ENCODE measurements at places on chromosomes 3 and 15.

DNA sequence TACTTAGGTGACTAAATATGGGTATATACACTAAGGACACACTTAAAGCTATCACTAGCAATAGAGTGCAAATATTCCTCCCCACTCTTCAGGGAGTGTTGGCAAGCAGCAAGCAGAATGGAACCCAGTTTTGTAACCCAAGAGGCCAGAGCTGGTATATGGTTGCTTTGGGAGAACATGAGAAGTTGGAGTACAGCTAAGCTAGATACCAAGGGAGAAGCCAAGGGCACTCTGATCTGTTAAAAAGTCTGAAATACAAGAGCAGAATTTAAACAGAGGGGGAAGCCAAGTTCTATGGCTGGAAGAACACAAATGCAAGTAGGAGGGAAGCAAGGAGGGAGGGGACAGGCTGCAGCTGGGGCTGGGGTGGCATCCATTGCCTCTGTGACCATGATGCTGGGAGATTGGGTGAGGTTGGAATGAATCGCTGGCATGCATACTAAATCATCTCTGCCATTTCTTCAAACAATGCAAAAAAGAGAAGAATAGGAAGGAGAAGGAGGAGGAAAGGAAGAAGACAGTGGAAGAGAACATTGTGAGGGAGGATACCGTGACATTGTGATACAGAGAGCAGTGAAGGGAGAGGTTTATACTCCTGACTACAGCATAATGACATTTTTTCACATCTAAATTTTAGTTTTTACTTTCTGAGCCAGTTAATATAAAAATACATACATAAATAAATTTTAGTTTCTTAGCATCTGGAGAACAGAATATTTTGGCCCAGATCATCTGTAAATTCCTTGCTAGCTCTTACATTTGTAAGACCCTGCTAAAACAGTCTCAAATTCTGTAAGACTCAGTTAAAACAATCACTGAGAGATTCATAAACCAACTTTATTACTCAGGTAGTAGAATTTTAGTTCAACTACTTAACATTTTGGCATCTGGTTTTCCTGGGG is 9.0 kb upstream of the ANXA2 start:
- DNase-seq, result no peak

- no peak for DNase-seq
These were observed 22.2 kb upstream of the MAGEF1 start for GRCh38 chr3:184733971-184734608.

- peak; percentile 69 for DNase-seq
These were observed 10.4 kb downstream of the SLITRK3 start for GRCh38 chr3:165185707-165186327.

- no peak for DNase-seq
These were observed 47.7 kb upstream of the FMN1 start for GRCh38 chr15:33242165-33242564.

DNA sequence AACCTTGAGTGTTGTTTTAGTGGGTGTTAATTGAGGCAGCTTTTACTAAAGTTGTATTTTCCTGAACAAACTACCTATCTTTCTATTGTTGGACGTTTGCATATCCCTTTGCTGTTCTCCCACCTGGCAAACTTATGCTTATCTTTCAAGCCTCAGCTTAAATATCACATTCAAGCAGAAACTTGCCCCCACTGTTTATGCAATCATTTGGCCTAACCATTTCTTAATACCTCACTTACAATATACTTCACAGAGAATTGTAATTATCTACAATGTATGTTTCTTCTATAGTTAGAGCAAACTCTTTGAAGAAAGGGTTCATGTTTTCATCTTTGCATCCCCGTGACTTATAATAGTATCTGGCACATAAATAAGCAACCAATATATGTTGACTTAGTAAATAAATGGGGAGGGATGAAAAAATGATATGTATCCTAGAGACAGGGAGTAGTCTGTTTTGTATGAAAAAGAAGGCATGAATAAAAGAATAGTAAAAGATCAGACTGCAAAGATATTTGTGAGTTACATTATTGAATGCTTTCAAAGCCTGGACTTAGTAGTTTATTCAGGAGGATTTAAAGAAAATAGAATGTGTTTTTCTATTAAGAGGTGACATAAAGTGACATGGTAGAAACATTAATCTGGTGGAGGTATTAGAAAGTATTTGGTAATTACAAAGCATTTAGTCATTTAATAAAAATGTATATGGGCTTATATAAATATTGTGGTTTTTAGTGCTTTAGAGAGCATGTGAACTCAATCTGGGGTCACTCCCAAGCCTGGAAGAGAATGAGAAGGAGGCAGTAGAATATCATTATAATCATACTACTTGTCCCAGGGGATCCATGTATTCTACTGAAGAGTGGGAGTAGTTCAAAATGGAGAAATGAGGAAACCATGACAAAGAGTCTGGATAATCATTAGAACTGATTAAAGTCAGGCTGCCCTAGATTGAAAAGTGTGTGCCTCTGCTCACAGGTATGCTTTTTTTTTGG is 60.0 kb upstream of the DCBLD2 start:
- DNase-seq, result no peak

DNA sequence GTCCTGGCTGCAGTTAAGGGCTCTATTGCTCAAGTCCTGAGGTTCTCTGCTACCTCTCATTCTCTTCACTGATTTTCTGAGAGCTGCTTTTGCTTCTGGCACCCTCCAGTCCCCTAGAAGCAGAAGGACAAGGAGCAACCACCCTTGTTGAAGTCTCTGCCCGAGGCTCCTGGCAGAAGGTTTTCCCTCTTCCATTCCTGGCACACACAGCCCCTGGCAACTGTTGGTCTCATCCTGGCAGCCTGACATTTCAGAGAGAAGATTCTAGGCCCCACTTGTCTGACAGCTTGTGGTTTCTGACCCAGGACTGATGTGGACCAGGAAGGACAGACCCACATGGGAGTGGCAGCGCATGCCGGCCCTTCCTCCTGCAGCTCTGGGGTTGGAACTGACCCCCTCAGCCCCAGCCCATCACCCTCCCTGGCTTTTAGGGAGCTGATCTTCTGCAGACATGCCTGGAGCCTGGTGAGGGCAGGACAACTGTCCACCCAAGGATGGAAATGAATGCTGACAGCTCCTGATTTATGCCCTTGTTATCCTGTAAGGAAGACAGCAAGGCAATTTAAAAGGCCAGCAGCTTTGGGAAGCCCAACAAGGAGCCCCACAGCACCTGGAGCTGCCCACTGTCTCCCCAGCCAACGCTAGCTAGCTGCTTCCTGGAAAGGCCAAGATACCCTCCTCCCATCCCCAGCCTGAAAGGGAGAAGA is 13.0 kb upstream of the NTRK3 start:
- DNase-seq, result no peak

Data from NCI-H1417 (cell line).